ENCODE measurements at places on chromosomes 3 and 15.

DNA sequence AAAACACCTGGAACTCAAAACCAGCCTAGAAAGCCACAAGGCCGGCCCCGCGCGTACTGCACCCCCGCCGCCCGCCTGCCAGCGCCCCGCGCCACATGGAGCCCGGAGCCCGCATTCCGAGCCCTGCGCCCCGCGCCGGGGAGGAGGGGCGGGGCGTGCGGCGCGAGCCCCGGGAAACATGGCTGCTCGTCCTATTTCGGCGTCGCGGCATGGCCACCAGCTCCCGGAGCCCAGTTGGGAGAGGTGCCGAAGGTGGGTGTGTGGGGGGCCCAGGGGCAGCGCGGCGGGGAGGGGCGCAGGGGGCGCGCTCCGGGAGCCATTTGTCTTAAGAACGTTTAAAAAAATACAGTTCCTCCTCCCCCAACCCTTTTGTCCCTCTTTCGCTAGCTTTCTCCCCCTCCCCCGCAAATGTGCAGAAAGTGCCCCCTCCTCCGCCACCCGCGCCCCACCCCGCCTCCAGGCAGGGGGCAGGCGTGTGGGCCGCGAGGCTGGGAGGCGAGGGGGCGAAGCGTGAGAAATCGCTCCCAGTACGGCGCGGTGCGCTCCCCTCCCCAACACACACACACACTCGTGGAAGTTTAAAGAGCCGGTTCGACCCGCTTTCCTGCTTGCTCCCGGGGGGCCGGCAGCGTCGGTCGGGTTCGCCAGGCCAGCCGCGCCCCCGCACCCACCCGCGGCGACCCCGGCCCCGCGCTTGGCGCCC is 2.5 kb downstream of the ANP32A start:
- DNase-seq = peak; percentile 80

GRCh38 chr3:43256714-43257461 is 29.5 kb upstream of the SNRK start:
- DNase-seq = no peak

GRCh38 chr3:196697270-196697669 is 14.8 kb downstream of the CEP19 start:
- DNase-seq = no peak

DNA sequence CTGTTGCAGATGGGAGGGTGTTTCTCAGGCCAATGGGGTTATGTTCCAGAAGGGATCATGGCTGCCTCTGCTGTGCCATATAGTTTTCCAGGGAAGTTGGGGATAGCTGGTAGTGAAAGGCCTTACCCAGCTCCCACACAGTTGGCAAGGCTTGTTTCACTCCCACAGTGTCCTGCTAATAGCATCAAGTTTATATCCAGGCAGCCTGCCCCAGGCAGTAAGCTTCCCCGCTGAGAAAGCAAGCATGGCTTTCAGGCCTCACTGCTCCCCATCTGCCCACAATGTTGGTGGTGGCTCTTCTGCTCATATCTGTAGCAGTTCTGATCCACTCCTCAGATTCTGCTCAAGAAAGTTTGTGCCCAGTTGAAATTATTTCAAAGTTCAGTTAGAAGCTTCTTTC is 50.9 kb upstream of the DCBLD2 start:
- no peak for DNase-seq

DNA sequence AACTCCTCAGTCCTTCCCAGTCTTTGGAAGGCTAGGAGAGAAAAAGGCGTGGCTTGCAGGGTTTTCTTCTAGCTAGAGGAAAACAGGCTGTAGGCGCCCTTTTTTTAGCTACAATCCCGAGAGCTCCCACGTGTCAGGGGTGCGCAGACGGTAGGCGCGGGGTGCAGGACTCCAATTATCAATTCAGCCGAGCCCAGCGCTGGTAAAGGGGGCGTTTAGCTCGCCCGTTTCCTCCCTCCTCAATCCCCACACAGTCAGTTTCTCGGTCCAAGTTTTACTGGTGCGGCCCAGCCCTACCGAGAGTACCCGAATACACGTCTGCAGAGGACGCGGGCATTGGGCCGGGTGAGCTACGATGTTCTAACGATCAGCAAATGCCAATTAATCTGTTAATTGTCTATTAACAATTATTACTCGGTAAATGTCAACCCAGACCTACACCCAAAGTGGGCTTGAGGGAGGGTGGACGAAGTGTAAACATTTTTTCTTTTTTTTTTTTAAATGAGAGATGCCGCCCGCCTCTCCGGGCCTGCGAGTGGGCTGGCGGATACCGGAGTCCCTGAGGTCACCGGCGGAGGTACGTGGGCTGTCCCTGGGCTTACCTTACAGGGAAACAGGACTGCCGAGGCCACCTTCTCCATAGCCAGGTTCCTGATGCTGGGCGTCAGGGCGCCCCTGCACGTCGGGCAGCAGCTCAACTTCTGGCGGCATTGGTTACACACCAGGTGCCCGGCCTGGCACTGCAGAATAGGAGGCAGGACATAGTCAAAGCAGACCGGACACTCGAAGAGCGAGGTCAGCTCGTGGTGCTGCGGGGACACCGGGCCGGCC is 923 bp downstream of the SIAH2 start:
- peak; percentile 49 for DNase-seq

DNA sequence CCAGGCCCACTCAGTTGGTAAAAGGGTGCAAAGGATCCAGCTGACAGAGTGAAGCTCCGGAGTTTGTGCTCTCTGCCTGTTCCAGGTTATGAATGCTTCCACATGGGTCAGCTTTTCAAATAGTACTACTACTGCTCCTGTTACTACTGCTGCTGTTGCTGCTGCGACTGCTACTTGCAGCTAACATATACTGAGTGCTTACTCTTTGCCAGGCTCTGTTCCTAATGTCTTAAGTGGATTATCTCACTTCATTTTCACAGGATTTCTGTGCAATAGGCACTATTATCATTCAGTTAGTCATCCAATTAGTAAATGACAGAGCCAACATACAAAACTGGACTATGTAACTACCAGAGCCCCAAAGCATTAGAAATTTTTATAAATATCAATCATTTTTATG is 106.5 kb downstream of the IQCH start:
- DNase-seq = no peak

DNA sequence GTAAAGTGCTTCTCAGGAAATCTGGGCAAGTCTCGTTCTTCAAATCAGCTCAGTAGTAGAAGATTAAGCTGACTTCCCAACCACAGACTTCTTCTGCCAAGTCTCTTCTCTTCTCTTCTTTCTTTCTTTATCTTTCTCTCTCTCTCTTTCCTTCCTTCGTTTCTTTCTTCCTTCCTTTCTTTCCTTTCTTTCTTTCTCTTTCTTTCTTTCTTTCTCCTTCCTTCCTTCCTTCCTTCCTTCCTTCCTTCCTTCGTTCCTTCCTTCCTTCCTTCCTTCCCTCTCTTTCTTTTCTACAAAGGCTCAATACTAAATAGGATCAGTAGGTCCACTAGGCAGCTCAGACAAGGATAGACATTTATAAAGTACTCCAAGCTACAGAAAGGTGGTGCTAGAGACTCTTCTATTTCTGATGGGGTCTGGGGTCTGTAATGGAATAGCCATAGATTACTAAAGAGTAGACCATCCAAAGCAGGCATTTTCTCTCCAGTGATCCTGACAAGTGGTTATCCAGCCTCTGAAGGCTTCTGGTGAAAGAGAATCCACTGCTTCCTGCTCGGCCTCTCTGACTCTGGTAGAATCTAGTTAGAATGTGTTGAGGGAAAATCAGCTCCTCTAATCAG is 100.8 kb downstream of the TPRG1 start:
- DNase-seq = peak; percentile 57

GRCh38 chr15:91992945-91993344 is 139.4 kb downstream of the SLCO3A1 start:
- no peak for DNase-seq

GRCh38 chr3:17431004-17431403 is 311.4 kb downstream of the TBC1D5 start:
- peak; percentile 4 for DNase-seq

DNA sequence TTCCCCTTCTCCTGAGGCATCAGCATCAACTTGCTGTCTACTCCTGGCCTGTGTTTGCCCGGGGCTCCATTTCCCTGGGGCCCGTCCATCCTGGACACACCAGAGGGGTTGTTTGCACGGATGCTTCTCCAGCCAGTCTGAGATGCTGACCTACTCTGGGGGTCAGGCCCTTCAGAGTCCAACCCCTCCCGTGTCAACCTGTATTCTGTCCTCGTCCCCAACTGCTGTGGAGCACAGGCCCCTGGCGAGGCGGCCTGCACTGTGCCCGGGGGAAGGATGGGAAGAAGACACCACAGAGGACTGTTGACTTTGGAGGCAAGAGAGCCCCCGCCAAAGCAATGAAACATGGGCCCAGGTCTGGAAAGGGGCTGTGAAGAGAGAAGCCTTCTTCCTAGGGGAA is 25.8 kb downstream of the ALS2CL start:
- DNase-seq = no peak

- no peak for DNase-seq
Observed at GRCh38 chr15:60619131-60619530, 140.2 kb upstream of the ICE2 start.

- DNase-seq = no peak
Observed at GRCh38 chr15:76894174-76894573, 11.0 kb downstream of the SCAPER start.

- no peak for DNase-seq
Observed at GRCh38 chr15:94858011-94858410, 626.6 kb downstream of the MCTP2 start.

GRCh38 chr3:14687360-14687759 is 12.4 kb downstream of the C3orf20 start:
- no peak for DNase-seq

- DNase-seq = no peak
Observed at GRCh38 chr15:28944286-28944685, 58.5 kb downstream of the APBA2 start.

- DNase-seq = no peak
Observed at GRCh38 chr15:84962955-84963354, 18.7 kb upstream of the PDE8A start.

DNA sequence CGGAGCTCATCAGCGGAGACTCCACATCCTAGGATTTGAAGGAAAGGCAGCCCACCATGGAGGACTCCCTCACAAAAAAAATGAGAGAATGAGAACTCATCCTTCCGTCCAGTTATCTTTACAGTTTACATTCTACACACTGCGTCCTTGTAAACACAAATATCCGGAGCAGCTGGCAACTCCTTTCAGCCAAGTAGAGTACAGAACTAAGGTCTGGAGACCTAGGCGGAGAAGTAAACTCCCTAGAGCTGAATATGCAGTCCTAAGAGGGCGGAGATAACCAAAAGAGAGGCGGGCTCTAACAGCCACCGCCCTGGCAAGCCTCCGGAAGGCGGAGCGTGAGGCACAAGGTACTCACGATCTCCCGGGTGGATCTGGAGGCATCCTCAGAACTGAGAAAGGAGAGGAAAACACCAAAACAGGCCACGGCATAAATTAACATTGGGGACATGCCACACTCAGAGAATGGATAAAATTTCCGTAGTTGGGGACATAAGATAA is 924 bp upstream of the SIN3A start:
- peak; percentile 88 for DNase-seq

DNA sequence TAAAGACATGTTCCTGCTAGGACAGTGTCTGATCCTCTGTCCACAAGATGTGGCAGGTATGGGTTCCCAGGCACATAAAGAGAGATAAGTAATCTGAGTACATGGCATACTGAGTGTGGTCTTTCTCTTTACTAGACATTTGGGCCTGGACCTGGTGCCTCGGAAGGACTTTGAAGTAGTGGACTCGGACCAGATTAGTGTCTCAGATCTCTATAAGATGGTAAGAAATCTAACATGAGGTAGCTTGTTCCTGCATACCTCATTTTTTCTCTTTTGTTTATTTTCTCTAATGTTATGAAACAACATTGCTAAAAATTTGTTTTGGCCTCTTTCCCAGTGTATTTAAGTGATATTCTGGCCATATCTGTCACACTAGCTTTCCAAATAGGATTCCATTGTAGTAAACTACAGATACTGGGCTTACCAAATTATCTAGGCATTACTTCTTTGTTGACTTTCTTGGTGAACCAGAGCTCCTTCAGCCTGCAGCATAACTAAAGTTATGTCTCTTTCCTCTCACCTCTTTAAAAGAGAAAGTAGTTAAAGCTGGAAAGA is 309.8 kb upstream of the MANF start:
- no peak for DNase-seq

- DNase-seq = no peak
Observed at GRCh38 chr15:60972301-60972700, 256.8 kb downstream of the RORA start.

DNA sequence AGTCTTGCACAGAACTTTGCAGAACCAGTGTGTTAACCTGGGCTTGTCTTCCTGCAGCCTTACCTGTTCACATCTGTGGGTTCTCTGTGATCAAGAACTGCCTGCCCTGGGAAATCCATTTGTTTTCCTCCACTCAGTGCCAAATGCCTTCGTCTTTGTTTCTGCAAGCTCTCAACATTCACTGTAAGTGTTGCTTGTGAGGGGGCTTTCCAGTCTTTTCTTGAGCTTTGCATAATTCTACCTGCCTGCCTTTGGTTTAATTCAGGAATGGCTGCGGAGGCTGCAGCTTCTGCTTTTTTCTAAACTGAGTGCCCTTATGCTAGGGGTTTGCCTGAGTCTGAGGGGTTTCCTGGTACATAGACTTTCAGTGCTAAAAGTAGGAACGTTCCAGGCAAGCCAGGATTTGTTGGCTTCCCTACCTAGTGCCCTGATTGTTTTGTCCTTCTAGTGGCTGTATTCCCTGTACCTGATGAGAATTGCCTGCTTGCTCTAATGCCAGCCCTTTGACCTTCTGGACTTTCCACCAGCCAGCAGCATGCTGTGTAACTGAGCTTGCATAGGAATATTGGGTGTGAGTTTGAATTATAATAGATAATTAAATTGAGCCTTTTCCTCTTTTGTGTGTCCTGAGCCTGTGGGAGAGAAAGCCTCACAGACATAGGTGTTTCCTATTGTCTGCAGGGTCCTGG is 96.6 kb upstream of the CLSTN2 start:
- DNase-seq = no peak

- DNase-seq = no peak
Observed at GRCh38 chr3:38634111-38634510, 15.4 kb downstream of the SCN5A start.

DNA sequence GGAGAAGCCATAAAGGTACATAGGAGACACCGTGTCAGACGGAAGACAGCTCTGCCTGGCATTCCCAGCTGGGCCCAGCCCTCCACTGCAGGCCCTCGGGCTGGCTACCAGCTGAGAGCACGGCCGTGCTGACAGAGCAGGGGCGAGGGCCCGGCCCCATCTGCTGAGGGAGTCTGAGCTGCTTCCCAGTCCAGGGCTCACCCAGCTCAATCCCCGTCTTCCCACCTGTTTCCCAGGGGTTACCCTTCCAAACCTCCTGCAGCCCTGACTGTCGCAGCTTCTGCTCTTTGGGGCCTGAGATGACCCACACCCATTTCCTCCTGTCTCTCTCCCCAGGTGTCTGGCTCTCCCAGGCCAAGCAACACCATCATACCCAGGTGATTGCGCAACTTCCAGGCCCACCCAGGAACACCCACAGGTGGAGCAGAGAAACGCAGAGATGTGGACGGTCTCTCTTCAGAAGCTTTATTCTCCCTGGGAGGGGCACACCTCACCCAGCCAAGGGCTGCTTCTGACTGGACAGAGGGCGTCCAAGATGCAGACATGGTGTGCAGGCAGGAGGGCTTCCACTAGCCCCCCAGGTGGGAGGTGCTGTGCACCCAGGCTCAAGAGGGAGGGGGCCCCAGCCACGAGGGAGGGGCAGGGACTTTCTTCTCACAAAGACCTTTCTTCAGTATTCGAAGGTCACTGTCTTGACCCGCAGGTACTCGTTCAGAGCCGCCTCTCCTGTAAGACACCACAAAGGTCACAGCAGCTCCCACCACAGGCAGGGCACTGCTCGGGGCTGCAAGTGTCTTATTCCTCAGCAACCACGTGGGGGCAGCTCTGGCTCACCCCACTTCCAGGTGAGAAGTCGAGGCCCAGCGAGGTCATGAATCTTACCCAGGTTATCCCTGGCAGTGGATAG is 19.4 kb upstream of the SLC41A3 start:
- DNase-seq = no peak
